ENCODE measurements at places on chromosomes 4 and X. TPM values are rescaled to one million over a fixed set of nuclear protein-coding genes. Genes with fewer than 3 reads are reported as not detected.

The LRRC66 gene
- 0.83 TPM for total RNA-seq

The NUDT10 gene
- total RNA-seq: 5.2 TPM

The ARMCX2 gene
- total RNA-seq: 164 TPM

The FAM9C gene
- total RNA-seq: not detected

The ADAMTS3 gene
- total RNA-seq: 5.1 TPM

The UNC5C gene
- 2.5 TPM for total RNA-seq

The TLR10 gene
- total RNA-seq: 0.15 TPM

The ADH1A gene
- total RNA-seq: not detected

The ZFP92 gene
- under 0.01 TPM for total RNA-seq

The NAT8L gene
- 0.17 TPM for total RNA-seq

The SERTM2 gene
- total RNA-seq: under 0.01 TPM

The EXOC1L gene
- total RNA-seq: not detected

The RADX gene
- 2.5 TPM for total RNA-seq

The MED12 gene
- 30.0 TPM for total RNA-seq

The JADE3 gene
- 4.4 TPM for total RNA-seq

The DCHS2 gene
- total RNA-seq: not detected

The GAK gene
- 69.8 TPM for total RNA-seq

The GC gene
- total RNA-seq: not detected

The NIPAL1 gene
- total RNA-seq: not detected

The OPN1LW gene
- total RNA-seq: not detected

The BBS7 gene
- 20.3 TPM for total RNA-seq

The BEX5 gene
- total RNA-seq: not detected

The FGFBP1 gene
- not detected for total RNA-seq

The CXCL3 gene
- 10.6 TPM for total RNA-seq

The PCDH10 gene
- 0.83 TPM for total RNA-seq

The ANXA10 gene
- total RNA-seq: 4.2 TPM

The PAGE5 gene
- total RNA-seq: not detected

The TRO gene
- total RNA-seq: 27.8 TPM

The SLC25A4 gene
- 7.4 TPM for total RNA-seq

The PTPN13 gene
- 68.5 TPM for total RNA-seq

The PLA2G12A gene
- total RNA-seq: 17.7 TPM

The FABP2 gene
- total RNA-seq: not detected

The NR3C2 gene
- total RNA-seq: 4.8 TPM

The NPFFR2 gene
- not detected for total RNA-seq

The SLC2A9 gene
- 2.8 TPM for total RNA-seq

The PCDH11X gene
- total RNA-seq: not detected

The CD40LG gene
- total RNA-seq: not detected

The TRIM60 gene
- not detected for total RNA-seq

The TASL gene
- not detected for total RNA-seq

The HSFX1 gene
- 0.87 TPM for total RNA-seq

The NPY5R gene
- total RNA-seq: not detected

The BEX1 gene
- 0.15 TPM for total RNA-seq

The CXCL11 gene
- 0.15 TPM for total RNA-seq

The PLXNA3 gene
- 24.0 TPM for total RNA-seq

The GJB1 gene
- not detected for total RNA-seq

The CYBB gene
- total RNA-seq: under 0.01 TPM

The GRSF1 gene
- 90.8 TPM for total RNA-seq

The GPR119 gene
- total RNA-seq: not detected

The GAGE12J gene
- not detected for total RNA-seq

The REELD1 gene
- not detected for total RNA-seq

The CETN2 gene
- total RNA-seq: 54.7 TPM

The ZFYVE28 gene
- 23.3 TPM for total RNA-seq

The ZNF732 gene
- total RNA-seq: 0.29 TPM

The RBM46 gene
- 0.15 TPM for total RNA-seq

The ZNF718 gene
- 5.1 TPM for total RNA-seq

The DCAF4L1 gene
- under 0.01 TPM for total RNA-seq

The ARSJ gene
- total RNA-seq: 28.0 TPM
